ENCODE measurements at places on chromosomes 7 and 10.

DNA sequence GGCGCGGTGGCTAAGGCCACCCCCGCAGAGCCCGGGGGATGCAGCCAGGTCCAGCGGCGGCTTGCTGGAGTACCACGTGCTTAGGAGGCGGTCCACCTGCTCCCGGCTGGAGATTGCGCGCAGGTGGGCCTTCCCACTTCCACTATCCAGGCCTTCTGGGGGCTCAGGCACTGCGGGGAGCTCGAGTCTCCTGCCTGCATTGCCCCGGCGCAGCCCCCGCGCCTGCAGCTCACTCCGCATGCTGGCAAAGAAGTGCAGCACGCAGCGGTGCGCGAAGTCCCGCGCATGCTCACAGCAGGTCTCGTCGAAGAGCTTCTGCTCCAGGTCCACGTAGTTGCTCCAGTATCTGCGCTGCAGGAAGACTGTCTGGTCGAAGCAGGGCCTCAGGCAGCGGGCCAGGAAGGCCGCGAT, 5.8 kb downstream of the CALHM3 start:
- DNase-seq, result no peak

- DNase-seq, result no peak
These were observed 125.3 kb downstream of the HTR7 start for GRCh38 chr10:90732581-90732980.

DNA sequence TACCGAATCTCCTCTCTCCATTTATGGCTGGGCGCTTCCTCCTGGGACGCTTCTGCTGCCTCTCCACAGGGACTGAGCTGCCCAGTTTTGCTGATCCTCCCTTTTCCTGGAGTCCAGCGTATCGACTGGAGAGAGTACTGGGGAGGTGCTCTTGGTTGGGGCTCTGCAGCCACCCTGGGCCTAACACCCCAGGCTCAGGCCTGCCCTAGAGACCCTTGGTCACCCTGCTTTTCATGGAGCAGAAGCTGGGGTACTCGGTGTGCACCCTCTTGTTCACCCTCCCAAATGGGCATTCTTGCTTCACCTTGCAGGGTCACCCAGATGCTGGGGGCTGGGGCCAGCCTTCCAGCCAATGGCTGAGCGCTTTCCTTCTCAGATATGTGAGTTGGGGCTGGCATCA, 88.8 kb upstream of the RET start:
- DNase-seq, result no peak

DNA sequence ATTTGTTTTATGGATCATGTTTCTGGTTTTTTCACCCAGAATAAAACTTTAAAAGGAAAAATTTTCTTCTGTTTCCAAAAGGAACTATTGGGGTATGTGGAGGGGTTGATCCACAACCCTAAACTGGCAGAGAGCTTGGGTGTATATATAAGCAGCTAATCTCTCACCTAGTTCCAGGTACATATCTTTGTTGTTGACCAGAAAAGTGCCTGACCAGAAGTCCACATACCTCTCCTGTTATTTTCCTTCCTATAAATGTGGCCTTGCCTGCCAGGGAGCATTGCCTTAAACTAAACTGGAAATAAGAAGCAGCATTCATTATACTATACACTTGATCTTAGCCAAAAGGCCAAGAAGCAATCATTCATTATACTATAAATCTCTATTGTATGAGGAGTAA, 112.0 kb downstream of the ZEB1 start:
- DNase-seq, result no peak

GRCh38 chr7:113120647-113121046, 2.3 kb upstream of the SMIM30 start:
- DNase-seq, result no peak

DNA sequence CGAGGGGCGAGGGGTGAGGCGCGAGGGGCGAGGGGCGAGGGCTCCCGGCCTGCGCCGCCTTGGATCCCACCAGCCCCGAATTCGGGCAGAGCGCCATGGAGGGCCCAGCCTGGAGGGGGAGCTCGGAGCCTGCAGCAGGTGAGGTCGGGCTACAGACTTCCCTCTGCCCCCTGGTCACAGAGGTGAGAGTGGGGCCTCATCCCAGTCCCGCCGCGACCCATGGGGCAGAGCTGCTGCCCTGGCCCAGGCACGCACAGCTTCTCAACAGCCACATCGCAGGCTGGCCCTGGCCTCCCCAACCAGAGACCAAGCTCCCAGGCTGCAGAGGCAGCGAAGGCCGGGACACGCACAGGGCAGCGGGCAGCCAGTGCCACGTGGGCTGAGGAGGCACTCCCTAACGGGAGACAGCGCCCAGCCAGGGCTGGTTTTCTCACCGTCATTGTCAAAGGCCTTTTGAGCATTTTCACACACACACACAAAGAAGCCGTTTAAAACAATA, 191.8 kb downstream of the PTPRN2 start:
- DNase-seq, result no peak

DNA sequence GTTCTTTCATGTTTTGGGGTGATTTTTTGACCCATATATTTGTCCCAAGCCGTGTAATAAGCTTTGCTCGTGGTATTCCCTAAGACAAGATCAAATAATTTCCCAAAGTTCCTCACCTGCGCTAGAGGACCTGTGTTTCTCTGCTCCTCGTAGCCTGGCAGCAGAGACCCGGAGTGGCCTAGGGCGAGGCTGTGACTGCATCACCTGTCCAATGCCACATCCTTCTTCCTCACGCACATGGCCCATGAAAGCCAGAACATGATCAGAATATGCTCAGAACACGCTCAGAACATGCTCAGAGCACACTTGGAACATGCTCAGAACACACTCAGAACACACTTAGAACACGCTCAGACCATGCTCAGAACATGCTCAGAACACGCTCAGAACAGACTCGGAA, 23.8 kb downstream of the EN2 start:
- no peak for DNase-seq

GRCh38 chr7:27165089-27165995, at the start of gene HOXA9:
Gene HOXA9, minus strand, starts transcription at chr7:27165537. Its CDS starts 80 bp downstream, at chr7:27165457.
- DNase-seq, result peak; percentile 53

GRCh38 chr10:73581918-73582317, 9.2 kb downstream of the USP54 start:
- no peak for DNase-seq

GRCh38 chr7:134533288-134533771, 6.0 kb downstream of the AKR1B10 start:
- no peak for DNase-seq

DNA sequence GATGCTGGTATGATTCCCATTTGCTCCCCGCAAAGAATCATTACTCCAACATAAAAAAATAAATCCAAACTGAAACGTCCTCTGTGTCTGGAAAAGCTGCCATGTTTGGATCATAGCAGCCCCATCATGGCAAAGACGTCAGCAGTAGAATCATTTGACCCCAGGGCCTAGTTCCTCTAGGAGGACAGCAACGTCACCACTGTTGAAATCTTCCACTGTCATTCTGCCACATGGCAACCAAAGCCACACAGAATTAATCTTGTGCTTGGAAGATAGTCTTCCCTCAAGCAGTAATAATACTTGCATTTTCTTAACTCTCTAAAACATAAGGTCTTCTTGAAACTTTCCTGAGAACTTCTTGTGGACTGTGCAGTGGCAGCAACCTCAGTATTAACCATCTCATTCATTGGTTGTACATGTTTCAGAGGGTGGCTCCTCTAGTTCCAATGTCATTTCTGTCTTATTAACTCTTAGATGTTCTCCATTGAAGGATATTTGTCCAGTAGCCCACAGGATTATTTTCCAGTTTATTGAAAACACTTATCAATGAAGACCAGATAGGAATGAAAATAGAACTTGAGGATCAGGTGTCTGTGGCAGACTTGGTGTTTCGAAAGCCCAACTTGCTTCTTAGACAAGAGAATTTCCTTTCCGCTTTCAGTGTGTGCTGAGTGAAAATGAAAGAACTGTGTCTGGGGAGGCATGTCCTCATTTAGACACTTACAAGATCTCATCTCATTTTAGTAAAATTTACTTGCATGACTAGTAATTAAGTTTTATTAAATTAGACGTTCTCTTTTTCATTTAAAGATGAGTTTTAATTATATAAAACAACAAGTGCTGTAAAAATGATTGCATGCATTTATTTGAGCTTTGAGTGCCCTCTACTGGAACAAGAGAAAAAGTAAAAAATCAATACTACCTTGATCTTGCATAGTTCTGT, 28.9 kb upstream of the INHBA start:
- no peak for DNase-seq

GRCh38 chr7:92250603-92251002, 4.8 kb downstream of the ANKIB1 start:
- no peak for DNase-seq

DNA sequence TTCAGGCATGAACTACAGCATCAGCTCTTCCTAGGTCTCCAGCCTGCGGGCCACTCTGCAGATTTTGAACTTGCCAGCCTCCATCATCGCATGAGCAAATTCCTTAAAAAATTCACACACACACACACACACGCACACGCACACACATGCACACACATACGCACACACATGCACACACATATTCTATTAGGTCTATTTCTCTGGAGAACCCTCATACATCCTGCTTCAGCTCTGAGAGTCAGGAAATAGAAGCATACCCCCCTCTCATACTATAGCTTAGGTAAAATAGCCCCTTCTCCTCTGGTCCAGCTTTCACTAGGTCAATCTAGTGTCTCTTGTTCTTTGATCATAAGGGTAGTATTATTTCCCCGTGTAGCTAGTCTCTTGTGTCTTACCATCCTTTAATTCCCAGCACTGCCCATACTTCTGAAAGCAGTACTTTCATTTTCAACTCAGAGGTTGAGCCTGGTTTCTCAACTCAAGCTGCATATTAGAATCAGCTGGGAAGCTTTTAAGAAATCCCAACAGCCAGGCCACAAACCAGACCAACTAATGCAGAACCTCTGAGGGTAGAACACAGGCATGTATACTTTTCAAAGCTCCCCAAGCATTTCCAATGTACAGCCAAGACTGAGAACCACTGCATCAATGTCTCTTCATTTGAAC, 30.9 kb upstream of the ITGB8 start:
- DNase-seq, result no peak

- no peak for DNase-seq
These were observed 48.5 kb downstream of the GRID1 start for GRCh38 chr10:86317949-86318725.

DNA sequence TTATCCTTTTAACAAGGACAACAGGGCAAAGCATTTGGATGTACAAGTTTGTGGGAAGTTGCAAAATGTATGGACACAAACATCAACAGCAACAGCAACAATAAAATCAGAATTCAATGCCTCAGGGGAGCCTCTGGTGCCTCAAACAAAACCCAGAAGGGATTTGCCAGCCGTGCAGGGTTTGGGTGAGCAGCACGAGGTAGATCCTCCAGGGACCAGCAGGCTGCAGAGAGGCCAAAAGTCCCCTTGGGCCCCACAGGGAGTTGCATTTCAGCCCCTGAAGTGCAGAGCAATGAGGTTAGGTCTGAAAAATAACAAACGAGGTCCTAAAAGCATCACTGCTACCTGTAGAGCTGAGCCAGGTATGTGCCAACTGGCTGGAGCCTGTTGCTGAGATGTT, 51.7 kb upstream of the CPXM2 start:
- no peak for DNase-seq

DNA sequence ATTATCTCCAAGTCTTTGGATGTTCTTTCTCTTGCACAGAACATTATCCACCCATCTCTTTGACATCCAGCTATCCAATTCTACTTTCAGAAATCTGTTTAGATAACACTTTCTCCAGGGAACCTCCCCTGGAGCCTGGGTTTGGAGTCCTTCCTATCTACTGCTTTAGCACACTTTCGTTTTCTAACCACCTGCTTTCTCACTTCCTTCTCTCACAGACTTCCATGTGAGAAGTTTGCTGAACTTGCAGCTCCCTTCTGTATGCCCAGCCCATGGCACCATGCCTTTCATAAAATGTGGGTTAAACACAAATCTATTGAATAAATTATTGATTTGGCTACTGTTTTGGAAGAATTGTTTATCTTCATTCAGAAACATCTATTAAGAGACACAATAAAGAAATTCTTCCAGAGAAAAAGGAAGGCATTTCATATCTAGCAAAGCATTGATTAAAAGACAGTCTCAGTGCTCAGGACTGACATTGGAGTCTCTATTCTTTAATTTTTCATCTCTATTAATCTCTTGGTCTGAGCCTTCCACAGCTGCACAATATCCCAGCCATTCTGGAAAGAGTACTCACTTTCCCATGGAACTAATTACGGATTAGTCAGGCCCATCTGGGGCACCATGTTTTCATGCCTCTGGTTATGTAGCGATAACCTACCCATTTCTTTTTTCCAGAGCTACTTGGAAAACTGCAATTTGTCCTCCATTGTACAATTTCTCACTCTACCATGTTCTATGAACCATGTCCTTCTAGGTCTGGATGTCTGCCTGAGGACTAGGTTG, 1077.3 kb downstream of the SORCS3 start:
- DNase-seq, result no peak

DNA sequence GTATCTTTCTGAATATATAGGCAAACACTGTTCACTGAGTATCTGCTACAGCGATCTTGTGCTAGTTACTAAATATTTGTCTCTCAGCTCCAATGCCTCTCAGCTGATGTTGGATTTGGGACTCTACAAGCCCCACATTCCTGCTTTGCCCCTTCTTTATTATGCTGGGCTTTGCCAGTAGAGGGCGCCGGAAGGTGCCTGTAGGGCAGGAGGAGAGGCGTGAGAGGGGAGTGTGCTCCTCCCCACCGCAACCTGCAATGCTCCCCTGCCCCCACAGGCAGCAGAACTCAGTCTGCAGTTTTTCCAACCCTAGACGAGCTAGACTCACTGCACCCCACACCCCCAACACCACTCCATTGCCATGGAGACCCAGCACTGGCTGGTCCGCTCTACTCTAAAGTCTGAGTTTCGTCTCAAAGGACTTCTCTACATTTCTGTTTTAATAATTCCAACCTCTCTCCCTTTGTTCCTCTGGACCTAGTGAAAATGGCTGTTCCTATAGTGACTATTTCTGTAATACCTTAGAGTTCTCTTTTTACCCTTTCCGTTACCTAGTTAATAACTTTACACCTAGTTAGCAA, 337.6 kb downstream of the CCSER2 start:
- no peak for DNase-seq

- DNase-seq, result no peak
These were observed 316.6 kb upstream of the ZNF32 start for GRCh38 chr10:43965033-43965917.

- DNase-seq, result no peak
These were observed 50.9 kb downstream of the ICA1 start for GRCh38 chr7:8210845-8211724.

DNA sequence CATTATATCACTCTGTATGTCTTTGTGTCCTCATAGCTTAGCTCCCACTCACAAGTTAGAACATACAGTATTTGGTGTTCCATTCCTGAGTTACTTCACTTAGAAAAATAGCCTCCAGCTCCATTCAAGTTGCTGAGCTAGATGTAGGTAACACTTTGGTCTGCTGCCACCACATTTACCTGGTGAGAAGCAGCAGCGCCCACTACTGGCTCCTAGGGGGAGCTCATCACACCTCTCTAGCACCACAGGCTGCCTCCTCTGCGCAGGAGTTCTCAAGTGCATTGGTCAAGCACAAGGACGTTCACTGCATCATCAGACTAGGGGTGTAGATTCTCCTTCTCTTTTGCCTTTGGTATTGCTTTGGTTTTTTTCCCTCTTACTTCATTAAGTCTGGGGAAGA, 530.9 kb upstream of the AUTS2 start:
- no peak for DNase-seq

DNA sequence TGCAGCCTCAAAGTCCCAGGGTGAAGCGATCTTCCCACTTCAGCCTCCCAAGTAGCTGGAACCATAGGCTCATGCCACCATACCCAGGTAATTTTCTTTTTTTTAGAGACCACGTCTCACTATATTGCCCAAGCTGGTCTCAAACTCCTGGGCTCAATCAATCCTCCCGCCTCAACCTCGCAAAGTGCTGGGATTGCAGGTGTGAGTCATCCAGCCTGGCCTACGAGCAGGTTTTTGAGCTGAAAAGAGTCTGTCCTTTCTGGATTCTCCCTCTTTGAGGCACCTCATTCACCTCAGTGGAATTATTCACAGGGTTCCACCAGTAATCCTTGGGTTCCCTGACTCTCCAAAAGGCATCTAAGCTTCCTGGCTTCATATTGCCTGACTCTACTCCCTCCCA, 7.6 kb upstream of the LEP start:
- DNase-seq, result no peak

Measured in activated T-cell treated with anti-CD3 and anti-CD28 coated beads, Interleukin-2, amount 50 U/mL, for 24 hours (primary cell).